Activated CD8-positive, alpha-beta memory T cell treated with anti-CD3 and anti-CD28 coated beads for 36 hours (primary cell): ENCODE measurements at places on chromosomes 2 and 18. TPM values are rescaled to one million over a fixed set of nuclear protein-coding genes. Genes with fewer than 3 reads are reported as not detected.

The PJVK gene
- total RNA-seq: 1.5 TPM

The KCNK3 gene
- total RNA-seq: not detected

The SERPINB12 gene
- total RNA-seq: not detected

The RBKS gene
- 5.8 TPM for total RNA-seq

The DSG1 gene
- not detected for total RNA-seq

The CGREF1 gene
- 7.0 TPM for total RNA-seq

The CYP27C1 gene
- total RNA-seq: 0.08 TPM

The CDKL4 gene
- total RNA-seq: 0.32 TPM

The LRRC30 gene
- total RNA-seq: not detected

The PAIP2B gene
- total RNA-seq: 1.9 TPM

The PPP4R3B gene
- total RNA-seq: 83.6 TPM

The IL18RAP gene
- 10.2 TPM for total RNA-seq

The LRP2 gene
- 0.17 TPM for total RNA-seq

The GPR55 gene
- total RNA-seq: 5.6 TPM

The RASGRP3 gene
- total RNA-seq: 2.7 TPM

The IL1R2 gene
- 1.5 TPM for total RNA-seq

The ZNF385B gene
- not detected for total RNA-seq

The ADAM17 gene
- total RNA-seq: 19.0 TPM

The GREB1 gene
- 0.86 TPM for total RNA-seq
